Fibroblast of skin of left biceps (primary cell): ENCODE measurements at places on chromosomes 2 and 18.
A peak's percentile ranks its signal among the peaks of the same experiment; 100 is the strongest.

- peak; percentile 8 for DNase-seq
Measured at GRCh38 chr2:229780856-229781773, 66.8 kb upstream of the DNER start.

DNA sequence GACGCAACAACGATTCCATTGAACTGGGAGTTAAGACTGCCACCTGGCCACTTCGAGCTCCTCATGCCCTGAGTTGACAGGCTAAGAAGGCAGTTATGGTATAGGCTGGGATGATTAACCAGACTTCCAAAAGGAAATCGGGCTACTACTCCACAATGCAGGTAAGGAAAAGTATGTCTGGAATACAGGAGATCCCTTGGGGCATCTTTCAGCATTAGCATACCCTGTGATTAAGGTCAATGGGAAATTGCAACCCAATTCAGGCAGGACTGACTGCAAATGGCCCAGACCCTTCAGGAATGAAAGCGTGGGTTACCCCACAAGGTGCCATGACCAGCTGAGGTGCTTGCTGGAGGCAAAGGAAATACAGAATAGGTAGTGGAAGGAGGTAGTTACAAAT lies 19.1 kb downstream of the CHRNA1 start:
- DNase-seq, result no peak

- DNase-seq, result no peak
Measured at GRCh38 chr2:101464841-101465240, 10.1 kb downstream of the RFX8 start.

- DNase-seq, result no peak
Measured at GRCh38 chr2:25756536-25756935, 83.2 kb upstream of the DTNB start.

- DNase-seq, result no peak
Measured at GRCh38 chr2:110662560-110662959, 15.3 kb downstream of the BUB1 start.

- DNase-seq, result no peak
Measured at GRCh38 chr18:79497638-79498081, 101.9 kb downstream of the NFATC1 start.

- DNase-seq, result no peak
Measured at GRCh38 chr18:23798249-23798648, 109.0 kb downstream of the LAMA3 start.

DNA sequence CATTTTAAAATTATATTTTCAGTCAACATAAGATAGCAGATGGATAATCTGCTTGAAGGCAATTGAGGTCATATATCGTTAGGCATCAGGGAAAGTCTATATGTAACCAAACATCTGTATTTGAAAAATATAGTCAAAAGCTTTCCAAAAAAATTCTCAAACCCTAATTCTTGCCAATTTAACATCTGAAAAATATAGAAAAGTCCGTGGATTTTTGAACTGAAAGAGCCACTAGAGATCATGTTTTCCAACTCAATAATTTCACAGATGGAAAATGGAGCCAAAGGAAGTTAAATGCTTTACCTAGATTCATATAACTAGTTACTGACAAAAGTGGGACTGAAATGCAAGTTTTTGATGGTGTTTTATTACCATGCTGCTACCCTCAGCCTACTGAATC lies 185.1 kb upstream of the ZNF804A start:
- DNase-seq, result no peak

- DNase-seq, result no peak
Measured at GRCh38 chr2:96912346-96913116, 42.7 kb upstream of the SEMA4C start.

- no peak for DNase-seq
Measured at GRCh38 chr2:122681626-122682025, 926.2 kb downstream of the TSN start.

DNA sequence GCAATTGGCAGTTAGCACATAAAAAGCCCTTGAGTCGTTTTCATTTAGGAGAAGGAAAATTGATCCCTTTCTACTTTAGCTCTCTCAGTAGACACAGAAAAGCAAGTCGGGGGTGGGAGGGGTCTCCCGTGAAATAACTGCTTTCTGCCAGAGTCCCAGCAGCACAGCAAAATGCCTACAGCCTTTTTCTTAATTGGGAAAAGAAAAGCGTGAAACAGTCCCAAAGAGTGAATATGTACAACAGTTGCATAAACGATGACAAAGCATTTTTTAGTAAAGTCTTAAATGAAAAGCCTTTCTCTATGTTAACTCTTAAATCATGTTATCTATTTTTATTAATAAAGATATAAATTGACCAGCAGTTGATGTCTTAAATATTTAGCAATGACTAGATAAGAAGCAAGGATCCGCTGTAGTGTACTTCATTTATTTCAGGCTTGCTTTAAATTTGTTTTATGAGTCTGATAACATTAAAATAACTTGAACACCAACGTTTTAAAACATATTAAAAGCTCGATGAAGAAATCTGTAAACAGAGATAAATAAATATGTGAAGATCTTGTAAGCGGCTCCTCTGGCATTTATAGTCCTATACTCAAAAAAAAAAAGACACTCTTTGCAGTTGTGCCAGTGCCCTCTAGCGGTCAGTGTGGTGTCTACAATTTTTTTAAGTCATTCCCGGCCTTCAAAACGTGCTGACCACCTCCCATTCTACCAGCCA lies 42.3 kb upstream of the ATIC start:
- peak; percentile 56 for DNase-seq

- DNase-seq, result no peak
Measured at GRCh38 chr18:72114801-72115594, 429.1 kb downstream of the CBLN2 start.

DNA sequence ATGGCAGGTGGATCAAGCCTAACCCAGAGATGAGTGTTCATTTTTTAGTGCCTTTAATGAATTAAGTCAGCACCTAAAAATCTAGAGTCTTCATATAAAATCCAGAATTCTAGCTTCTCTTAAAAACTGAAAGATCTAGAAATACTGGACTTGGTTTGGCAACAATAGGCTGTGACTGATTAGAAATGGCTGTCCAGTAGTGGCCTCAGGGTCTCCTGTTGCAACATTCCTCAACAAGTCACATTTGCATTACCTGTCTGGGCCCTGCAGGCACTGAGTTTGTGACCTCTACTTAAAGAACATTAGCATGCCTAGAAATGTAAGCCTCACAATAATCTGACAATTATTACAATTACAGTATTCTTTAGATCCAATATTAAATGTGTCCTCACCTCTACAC lies 33.1 kb downstream of the MBD2 start:
- DNase-seq, result no peak

DNA sequence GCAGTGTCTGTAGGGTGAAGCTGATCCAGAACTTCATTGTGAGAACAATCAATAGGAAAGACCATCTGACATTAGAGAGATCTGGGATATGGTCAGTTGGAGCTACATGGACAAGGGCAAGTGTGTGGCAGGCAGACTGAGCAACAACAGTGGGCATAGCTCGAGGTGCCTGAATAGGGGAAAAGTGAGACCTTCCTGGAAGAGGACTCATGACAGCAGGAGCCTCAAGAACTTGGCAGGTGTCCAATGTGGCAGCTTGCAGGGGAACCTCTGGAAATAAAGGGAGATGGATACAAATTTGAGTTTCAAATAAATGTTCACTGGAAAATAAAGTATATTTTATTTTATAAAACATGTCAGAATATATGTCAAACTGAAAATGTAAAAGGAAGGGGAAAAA lies 117.9 kb downstream of the TANC1 start:
- DNase-seq, result no peak

DNA sequence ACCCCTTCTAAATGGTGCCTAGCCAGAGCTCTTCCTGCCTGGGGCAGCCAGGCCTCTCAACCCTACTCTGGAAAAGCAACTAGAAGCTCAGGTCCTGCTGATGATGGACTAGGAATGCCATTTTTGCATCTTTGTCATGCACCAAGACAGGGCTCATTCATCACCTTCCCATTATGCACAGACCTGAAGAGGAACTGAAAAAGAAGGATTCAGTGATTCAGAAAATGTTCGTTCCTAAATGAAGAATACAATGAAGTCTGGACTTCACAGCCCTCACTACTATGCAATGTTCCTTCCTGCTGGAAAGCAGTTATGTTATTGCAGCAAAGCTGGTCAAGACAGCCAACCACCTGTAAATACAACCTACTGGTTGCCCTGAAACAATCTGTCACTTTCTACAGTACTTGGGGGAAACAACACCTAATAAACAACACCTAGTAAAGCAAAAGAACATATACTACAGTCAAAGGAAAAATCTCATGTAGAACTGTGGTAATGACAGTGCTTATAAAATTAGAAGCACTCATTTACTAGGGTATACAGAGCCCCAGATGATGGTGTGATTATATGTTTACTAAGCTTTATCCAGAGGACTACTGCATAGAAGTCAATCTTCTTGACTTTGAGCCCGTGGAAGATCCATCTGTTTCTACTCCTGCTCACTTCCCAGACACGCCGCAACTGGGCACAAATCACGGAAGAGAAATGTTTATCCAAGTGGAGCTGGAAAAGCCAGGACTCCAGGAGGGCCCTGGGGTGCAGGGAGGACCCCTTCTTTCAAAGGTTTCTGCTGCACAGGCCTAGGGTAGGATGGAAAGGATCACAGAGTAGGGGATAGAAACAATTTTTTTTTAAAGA lies 103.1 kb upstream of the THOC1 start:
- no peak for DNase-seq

DNA sequence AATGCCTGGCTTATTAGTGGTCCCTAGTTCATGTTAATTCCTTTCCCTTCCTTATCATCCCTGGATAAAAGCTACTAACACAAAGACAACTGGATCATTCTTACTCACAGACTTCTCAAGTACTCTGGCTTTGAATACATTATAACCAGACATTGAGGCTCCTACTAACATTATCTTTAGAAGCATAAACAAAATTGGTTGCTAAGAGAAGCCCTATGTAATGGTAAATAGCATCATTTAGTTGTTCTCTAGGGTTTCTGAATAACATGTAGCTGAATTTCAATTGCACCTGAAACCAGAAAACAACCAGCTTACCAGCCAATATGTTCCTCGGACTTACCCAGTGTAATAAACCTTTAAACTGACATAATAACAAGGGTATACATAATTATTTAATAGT lies 114.1 kb upstream of the NCKAP5 start:
- DNase-seq, result no peak

DNA sequence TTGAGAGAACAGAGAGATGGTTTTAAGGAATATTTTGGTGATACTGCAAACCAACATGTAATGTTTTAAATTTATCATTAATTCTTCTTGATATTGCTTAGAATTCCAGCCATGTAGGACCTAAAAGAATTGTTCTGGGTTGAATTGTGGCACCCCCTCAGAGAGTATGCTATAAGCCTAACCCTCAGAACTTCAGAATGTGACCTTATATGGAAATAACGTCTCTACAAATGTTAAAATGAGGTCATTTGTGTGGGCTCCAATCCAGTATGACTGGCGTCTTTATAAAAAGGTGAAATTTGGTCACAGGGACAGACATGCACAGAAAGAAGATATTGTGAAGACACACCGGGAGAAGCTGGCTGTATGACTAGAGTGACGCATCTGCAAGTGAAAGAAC lies 193.6 kb downstream of the NRXN1 start:
- DNase-seq, result no peak

- no peak for DNase-seq
Measured at GRCh38 chr18:13004396-13004795, 13.2 kb downstream of the CEP192 start.

GRCh38 chr18:10936176-10937053 lies 213.0 kb downstream of the PIEZO2 start:
- DNase-seq, result peak; percentile 36

DNA sequence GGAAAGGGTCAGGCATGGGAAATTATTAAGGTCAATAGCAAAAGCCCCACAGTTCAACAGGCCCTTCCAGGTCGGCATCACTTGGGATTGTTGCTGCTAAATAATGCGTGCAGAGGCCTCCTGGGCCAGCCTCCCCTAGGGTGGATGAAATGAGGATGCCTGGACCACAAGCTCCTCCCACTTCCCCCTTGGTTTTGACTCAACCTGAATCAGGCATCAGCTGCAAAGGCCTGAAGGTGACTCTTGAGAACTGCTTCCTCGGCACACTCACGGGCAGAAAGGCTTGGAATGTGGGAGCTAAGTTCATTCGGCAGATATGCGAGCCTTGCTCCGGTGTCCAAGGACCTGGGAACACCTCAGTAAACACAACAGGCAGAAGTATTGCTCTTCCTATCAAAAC lies 69.3 kb downstream of the MBP start:
- no peak for DNase-seq

GRCh38 chr2:151679994-151680393 lies 54.3 kb downstream of the NEB start:
- DNase-seq, result no peak

DNA sequence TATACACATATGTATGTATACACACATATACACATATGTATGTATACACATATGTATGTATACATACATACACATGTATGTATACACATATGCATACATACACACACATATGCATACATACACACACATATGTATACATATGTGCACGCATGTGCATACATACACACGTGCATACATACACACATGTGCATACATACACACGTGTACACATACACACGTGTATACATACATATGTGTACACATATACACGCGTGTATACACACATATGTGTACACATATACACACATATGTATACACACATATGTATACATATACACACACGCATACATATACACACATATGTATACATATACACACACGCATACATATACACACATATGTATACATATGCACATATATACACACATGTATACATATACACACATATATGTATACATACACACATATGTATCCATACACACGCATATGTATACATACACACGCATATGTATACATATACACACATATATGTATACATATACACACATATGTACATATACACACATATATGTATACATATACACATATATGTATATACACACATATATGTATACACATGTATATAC lies 21.5 kb downstream of the NABP1 start:
- no peak for DNase-seq

- DNase-seq, result no peak
Measured at GRCh38 chr2:71581026-71581425, 127.7 kb downstream of the DYSF start.

- no peak for DNase-seq
Measured at GRCh38 chr2:3300224-3300995, 77.2 kb downstream of the EIPR1 start.

DNA sequence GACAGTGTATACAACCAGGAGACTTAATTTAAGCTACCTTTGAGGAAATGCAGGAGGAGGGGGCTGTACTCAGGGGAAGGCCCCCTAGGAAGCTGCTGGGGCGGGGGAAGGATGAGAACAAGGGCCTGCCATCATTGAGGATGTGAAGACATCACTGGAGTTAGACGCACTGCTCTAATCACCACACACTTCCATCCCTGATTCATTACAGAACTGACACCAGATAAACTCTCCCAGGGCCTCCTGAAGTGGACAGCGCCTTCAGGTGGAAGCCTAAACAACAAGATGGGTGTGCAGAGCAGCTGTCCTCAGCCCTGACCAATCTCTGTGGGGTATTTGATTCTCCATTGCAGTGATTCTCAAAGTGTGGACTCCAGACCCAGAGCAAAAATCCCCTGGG lies 30.6 kb upstream of the SLC35G4 start:
- DNase-seq, result no peak

GRCh38 chr2:97733341-97734035 lies 20.1 kb downstream of the ZAP70 start:
- DNase-seq, result no peak

GRCh38 chr2:12032975-12033374 lies 286.5 kb downstream of the LPIN1 start:
- DNase-seq, result no peak
